GM03348 (cell line): ENCODE measurements at places on chromosomes 11 and 22.

DNA sequence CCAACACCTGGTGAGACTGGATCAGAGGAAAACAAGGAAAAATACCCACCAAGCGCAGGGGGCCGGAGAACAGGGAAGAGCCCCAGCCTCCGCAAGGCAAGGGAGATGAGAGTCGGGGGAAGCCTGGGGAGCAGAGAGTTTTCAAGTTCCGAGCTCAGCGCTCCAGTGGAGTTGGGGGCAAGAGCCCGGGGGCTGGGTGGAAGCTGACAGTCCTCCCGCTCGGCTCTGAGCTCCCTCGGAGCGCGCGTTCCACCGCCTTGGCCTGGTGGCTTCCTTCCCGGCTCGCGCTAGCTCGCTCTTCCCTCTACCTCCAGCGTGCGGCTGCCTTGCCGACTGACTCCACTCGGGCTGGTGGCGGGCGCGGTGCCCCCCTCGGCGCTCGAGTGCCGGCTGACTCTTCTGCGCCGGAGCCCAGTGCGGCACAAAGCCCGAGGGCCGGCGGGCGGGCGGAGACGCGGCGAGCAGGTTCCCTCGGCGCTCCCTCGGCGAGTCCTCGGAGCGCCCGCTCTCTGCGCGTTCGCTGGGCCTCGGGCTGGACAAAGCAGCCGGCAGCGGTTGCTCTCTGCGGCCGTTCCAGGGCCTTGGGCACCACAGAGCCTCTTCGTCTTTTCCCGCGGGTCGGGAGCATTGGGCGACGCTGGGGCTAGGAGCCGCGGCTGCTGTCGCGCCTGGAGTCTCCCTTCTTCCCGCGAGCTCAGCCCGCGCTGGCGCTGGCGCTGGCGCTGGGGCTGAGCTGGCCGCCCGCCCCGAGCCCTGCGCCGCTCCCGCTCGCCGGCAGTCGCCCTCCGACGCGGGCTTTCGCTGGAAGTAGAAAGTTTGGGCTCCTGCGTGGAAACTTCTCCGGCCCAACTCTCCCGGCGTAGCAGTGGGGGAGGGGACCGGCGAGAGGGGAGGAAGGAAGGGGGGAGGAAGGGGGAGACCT lies 1.0 kb downstream of the PAX6 start:
- DNase-seq: peak; percentile 80

- DNase-seq: no peak
Observed at GRCh38 chr11:13249992-13250391, 27.6 kb upstream of the BMAL1 start.

- DNase-seq: no peak
Observed at GRCh38 chr11:3977078-3977477, 117.5 kb upstream of the RRM1 start.

DNA sequence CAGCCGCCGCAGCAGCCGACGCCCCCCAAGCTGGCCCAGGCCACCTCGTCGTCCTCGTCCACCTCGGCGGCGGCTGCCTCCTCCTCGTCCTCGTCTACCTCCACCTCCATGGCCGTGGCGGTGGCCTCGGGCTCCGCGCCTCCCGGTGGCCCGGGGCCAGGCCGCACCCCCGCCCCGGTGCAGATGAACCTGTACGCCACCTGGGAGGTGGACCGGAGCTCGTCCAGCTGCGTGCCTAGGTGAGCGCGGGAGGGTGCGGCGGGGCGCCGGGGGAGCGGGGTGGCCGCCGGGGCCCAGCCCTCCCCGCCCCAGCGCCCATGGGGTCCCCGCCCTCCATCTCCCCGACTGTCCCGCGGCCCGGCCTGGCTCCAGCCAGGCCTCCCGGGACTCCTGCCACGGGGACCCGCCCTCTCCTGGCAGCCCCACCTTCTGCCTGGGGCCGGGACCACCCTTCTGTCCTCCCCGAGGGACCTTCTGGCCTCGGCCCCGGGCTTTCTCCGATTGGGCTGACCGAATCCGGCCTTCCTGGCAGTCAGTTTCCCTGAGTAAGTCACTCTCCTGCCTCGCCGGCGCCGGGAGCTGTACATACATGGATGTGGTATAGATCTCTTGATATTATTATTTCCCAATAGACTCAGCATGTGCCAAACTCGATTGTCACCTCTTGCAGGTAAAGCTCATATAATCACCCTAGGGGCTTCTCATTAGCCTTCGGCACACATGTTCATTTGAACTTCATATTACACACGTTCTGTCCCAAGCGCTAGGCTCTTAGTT lies 720 bp downstream of the PACS1 start:
- peak; percentile 75 for DNase-seq

- DNase-seq: no peak
Observed at GRCh38 chr11:108025387-108026080, 16.8 kb downstream of the CUL5 start.

GRCh38 chr11:25902476-25902875 lies 429.5 kb upstream of the ANO3 start:
- no peak for DNase-seq

DNA sequence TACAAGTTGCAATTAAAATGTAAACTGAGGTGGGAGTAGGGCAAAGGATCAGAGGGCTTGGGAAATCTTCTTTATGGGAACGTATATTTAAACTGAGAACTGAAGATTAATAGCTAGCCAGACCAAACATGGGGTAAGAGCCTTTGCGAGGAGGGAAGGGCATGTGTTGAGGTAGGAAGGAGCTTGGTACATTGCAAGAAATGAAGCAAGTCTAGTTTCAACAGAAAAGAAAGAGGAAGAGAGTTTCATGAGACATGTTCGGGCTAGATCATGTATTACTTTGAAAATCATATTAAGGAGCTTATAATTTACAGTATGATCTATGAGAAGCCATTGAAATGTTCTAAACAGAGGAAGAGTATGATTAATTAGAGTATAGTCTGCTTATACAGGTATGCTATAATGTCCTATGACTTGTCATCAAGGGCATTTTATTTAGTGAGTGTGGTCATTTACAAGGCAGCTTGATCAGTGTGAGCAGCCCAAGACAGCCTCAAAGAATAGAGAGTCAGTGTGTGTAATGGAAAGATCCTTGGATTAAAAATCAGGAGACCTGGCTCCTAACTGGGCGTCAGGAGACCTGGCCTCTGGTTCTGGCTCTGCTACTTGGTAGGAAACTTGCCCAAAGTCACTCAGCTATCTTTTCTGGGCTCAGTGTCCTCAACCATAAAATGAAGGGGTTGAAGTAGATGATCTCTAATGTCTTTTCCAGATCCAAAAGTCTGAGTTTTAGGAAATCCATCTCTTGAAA lies 10.9 kb downstream of the GAS2 start:
- DNase-seq: no peak

GRCh38 chr11:108906329-108906728 lies 241.5 kb downstream of the DDX10 start:
- DNase-seq: peak; percentile 29

DNA sequence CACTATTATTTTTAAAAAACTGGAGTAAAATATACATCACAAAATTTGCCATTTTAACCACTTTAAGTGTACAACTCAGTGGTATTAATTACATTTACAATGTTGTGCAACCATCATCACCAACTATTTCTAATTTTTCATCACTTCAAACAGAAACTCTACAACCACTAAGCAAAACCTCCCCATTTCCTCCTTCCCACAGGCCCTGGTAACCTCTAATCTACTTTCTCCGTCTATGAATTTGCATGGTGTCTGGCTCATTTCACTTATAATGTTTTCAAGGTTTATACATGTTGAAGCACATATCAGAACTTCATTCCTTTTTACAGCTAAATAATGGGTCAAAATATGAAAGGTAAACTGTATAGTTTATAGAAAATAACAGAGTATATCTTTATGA lies 24.4 kb downstream of the DDI1 start:
- no peak for DNase-seq

GRCh38 chr11:6646918-6647679 lies 8.5 kb downstream of the DCHS1 start:
- DNase-seq: peak; percentile 53

GRCh38 chr11:78715639-78716311 lies 141.1 kb upstream of the NARS2 start:
- DNase-seq: peak; percentile 70

GRCh38 chr11:66363805-66364535 lies 7.6 kb downstream of the SLC29A2 start:
- DNase-seq: peak; percentile 49

DNA sequence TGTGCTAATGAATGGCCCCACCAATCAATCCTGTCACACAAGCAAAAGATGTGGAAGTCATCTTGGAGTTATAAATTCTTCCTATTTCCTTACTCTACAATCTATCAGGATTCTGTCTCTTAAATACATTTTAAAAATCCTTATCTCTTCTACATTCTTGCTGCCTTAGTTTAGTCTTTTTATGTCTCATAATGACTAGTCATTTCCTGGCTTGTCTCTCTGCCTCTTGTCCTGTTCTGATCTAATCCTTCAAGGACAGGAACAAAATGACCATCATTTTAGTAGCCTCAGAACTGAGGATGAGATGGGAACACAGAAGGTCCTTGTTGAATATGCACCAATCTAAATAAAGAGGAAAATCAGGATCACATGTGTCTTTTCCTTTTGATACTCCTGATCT lies 56.6 kb upstream of the LIN7C start:
- peak; percentile 47 for DNase-seq

DNA sequence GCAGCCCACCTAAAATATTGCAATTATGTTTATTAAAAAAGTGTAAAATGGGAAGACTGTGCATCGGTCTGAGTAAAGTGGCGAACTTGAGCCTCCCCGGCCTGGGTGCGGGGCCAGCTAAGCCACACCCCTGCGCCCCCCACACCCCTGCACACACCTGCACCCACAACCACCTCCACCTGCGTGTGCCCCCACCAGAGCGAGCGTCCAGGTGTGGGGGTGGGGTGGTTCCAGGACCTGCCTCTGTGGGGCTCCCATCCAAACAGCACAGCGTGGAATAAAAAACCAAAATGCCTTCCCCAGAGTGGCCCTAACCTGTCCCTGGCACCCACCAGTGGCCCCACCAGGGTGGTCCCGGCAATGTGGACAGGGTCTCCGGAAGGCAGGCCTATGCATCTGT lies 30.1 kb upstream of the CARS1 start:
- peak; percentile 4 for DNase-seq
